Stimulated activated CD4-positive, alpha-beta T cell treated with anti-CD3 and anti-CD28 coated beads, Interleukin-1b, Interleukin-23, amount 100 ng/mL, for 48 hours (primary cell): ENCODE measurements at places on chromosomes 3 and 15.

- no peak for DNase-seq
Observed at GRCh38 chr3:18234717-18235335, 190.3 kb downstream of the SATB1 start.

DNA sequence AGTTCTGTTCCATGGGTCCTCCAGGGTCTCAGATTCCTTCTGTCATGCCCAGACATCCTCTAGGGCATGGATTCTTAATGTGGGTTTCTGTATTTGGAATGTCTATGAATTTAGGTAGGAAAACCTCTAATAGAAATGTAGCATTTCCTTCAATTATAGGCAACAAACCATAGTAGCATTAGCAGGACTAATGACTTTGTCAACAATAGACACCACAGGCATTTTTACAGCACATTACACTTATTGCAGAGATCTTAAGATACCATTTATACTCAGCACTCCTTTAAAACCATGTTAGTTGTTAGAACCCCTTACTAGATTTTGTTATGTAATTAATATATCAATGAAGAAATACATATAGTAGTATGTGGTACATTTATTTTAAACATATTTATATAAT lies 77.8 kb upstream of the TBC1D5 start:
- no peak for DNase-seq

DNA sequence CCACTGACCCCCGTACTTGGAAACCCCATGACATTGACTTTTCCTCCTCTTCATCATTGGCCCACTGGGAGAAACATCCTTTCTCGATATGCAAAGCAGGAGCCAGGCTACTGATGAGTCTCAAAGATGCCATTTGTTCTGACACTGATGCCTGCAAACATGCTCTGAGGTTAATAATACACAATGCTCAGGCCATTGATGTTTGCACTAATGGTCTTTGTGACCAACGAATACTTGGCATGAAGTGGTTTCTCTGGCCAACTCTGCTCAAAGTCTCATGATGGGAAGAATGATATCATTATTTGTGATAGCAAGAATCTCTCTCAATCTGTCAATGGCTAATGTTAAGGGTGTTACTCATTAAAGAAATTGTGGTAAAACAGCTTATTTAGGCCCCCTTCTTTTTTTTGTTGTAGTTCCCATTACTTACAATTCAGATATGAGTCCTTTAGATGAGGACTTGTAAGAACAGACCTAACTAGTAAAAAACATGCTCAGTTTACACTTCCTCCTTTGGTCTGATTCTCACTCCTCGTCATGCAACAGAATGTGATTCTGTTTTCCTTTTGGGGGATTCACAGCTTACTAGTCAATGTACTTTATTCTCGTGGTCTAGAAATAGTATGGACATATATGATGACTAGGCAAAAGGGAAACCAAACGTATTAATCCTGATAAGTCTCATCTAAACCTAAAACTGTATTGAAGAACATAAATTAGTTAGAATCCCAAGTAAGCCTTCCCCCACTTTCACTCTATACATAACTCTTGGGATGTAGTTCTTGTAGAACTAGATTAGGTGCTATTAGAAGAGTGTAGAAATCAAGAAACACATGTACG lies 488.8 kb upstream of the DPPA4 start:
- DNase-seq, result no peak

DNA sequence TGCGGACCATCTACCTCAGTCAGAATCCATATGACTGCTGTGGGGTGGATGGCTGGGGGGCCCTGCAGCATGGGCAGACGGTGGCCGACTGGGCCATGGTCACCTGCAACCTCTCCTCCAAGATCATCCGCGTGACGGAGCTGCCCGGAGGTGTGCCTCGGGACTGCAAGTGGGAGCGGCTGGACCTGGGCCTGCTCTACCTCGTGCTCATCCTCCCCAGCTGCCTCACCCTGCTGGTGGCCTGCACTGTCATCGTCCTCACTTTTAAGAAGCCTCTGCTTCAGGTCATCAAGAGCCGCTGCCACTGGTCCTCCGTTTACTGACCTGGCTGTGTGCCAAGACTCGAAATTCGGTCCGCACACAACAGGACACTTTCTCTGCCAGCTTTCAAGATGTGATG lies 21.9 kb downstream of the NRROS start:
- no peak for DNase-seq

- DNase-seq, result no peak
Observed at GRCh38 chr15:33161209-33161608, 33.3 kb downstream of the FMN1 start.

- no peak for DNase-seq
Observed at GRCh38 chr3:186751480-186751879, 31.9 kb upstream of the EIF4A2 start.
